ENCODE measurements at places on chromosomes 3 and 15.

GRCh38 chr3:160038862-160039562 lies 50.4 kb downstream of the IL12A start:
- no peak for DNase-seq

- DNase-seq, result no peak
Observed at GRCh38 chr3:12388185-12388584, 96.1 kb upstream of the TSEN2 start.

DNA sequence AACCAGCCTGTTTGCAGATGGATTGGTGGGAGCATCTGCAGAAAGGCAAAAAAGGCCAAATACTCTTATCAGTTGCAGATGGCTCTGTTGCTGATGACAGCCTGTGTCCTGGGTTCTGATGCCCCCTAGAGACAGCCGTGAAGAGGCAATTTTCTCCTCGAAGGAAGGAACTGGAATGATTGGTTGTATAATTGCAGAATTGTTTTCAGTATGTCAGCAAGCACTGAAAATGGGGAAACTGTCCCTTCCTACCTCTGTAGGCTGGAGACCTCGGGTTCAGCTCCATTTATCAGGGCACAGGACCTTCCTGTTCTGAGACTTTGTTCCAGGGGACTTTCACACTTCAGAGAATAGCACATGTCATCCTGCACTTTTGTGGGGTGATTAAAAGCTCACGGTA lies 103.0 kb downstream of the PGPEP1L start:
- DNase-seq, result no peak

- no peak for DNase-seq
Observed at GRCh38 chr15:25863111-25863967, at the start of gene ATP10A. Gene ATP10A, minus strand, starts transcription at chr15:25863327. Its CDS starts 231 bp downstream, at chr15:25863096.

- DNase-seq, result no peak
Observed at GRCh38 chr15:43190178-43190577, 5.0 kb downstream of the CCNDBP1 start.

GRCh38 chr3:136819392-136819730 lies 435 bp downstream of the SLC35G2 start:
- no peak for DNase-seq

GRCh38 chr3:181326637-181327223 lies 337.2 kb upstream of the DNAJC19 start:
- no peak for DNase-seq

- no peak for DNase-seq
Observed at GRCh38 chr3:99751649-99752048, 66.0 kb upstream of the CMSS1 start.

DNA sequence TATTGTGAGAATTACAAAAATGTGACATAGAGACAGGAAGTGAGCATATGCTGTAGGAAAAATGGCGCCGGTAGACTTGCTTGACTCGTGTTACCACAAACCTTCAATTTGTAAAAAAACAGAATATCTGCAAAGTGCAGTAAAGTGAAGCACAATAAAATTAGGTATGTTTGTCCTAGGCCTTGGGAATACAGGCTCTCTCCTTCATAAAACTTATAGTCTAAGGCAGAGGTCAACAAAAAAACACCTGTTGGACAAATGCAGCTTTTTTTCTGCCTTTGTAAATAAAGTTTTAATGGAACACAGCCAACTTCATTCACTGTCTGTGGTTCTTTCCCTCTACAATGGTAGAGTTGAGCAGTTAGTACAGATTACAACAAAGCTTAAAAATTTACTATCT lies 216.8 kb upstream of the SATB1 start:
- no peak for DNase-seq

DNA sequence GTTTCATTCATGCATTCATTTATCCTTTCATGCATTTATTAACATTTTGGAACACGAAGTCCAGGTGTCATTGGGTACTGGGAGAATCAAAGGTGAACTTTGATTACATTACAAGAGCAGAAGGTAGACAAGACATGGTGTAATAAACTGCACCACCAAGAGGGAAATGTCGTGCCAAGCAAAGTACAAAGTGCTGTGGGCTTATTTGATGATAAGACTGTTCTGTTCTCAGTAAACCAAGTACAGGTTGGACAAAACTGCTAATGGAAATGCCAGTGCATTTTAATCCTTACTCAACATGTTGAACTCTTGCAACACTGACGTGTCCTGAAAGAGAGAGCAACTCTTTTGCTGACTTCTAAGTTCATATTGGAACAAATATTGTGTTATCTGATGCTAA lies 69.4 kb downstream of the MME start:
- no peak for DNase-seq

DNA sequence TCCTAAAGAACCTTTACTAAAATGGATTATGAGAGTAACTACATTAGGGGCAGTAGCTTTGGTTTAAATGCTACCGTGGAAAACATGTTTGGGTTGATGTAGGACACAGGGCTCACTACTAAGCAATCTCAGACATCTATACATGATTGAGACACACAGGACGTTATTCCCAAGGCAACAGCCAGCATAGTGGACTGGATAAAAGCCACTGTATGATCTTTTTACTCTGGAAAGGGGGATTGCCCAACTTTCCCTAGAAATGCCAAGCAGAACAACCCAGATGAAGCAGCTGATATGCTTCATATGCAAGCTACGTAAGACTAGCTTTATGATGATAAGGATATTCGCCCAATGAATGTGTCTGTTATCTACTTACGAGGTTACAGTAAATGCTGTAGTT lies 144.6 kb downstream of the MYO9A start:
- no peak for DNase-seq

DNA sequence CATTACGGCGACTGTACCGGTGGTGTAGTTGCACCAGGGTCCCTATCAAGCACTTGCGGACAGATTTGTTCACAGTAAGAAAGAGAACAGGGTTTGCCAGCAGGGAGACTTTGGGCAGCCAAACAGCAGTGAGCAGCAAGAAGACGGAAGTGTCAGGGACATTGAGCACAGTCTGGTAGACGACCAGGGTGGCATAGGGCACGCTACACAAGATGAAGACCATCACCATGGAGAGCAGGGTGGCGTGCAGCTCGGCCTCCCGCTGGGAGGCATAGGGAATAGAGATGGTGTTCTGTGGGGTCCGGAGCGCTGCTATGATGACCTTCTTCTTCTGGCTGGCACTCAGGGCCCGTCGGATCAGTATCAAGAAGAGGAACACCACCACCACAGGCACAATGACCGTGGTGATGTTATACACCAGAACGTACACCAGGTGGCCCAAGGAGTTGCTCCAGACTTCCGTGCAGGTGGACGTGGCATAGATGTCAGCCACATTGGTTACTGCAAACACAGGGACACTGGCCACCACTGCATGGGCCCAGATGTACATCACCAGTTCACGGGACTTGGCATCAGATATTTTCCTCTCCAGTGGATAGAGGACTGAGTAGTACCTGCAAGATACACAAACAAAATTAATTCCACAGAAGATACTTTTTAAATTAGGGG lies 19.1 kb upstream of the FSIP1 start:
- no peak for DNase-seq

DNA sequence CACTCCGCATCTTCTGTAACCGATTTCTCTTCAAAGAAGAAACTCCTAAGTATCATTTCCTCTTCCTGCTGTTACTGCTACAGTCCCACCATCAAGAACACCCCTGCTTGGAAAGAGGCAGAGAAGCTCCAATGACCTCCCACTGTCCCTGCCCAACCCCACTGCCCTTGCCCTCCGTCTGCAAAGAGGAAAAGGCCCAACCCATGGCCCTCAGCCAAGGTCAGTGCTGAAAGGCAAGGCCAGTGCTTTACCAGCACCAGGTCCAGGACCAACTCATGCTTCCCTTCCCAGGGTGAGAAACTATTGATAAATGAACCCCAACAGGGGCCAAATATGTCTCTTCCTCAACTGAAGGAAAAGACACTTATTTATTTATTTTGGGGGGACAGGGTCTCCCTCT lies 22.5 kb downstream of the FAM240A start:
- DNase-seq, result no peak
